ENCODE measurements at places on chromosomes 2 and 18.

DNA sequence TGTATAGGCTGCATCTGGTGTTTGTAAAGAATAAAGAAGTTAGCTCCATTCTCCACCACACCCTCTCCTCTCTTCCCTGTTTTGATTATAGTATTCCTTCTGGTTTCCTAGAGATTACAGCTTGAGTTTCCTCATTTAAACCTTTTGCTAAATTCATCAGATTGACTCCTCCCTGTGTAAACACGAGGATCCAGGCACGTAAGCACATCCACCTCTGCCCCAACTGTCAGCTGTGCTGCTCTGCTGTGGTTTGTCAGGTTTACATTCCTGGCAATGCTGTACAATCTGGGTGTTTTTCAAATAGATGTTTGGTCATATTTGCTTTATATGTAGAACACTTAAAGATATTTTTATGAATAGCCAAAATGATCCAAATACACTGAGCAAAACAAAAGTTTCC lies 302.8 kb downstream of the PTGR3 start:
- DNase-seq, result no peak

DNA sequence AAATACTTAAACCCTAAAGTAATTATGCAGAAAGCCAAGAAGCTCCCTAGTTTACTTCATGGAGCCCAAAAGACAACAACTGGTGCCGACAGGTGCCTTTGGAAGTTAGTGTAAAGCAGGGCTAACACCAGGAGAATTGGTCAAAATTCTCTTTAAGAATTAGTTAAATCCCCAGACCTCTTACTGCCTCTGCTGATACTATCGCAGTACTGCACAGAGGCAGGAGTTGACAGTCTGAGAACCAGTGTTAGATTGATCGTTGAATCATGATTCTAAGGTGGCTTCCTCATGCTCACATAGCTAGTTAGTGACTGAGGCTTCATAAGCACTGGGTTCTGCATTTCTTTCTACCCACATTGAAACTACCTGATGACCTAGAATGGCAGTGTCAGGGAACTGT lies 445.0 kb downstream of the XIRP2 start:
- DNase-seq, result peak; percentile 26

GRCh38 chr2:223819891-223820290 lies 17.5 kb downstream of the AP1S3 start:
- DNase-seq, result no peak

DNA sequence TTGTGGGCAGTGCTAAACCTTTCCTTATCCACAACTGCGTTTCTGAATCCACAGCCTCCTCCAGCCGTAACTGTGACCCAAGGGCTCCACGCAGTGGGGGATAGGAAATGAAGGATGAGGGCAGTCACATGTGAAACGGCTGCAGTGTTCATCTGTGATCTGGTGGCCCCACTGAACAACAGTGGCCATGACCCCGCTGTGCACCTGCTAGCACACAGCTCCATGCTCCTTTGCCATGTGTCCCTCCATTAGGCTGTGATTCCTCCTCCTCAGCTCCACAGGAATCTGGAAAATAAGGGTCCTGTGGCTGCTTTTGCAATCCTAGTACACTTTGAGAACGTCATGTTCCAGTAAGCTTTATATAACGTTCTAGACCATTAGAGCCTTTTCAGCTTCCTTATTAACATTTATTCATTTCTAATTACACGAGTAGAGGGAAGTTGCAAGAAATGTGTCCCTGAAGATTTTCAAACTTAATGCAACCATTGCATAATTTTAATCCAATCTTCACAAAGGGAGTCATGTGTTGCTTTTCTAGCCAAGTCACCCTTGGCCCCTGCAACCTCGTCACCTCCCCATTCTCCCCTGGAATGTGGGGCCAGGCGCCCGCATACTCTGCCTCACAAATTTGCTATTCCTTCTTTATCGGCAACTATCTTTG lies 7.1 kb upstream of the NAPG start:
- no peak for DNase-seq

DNA sequence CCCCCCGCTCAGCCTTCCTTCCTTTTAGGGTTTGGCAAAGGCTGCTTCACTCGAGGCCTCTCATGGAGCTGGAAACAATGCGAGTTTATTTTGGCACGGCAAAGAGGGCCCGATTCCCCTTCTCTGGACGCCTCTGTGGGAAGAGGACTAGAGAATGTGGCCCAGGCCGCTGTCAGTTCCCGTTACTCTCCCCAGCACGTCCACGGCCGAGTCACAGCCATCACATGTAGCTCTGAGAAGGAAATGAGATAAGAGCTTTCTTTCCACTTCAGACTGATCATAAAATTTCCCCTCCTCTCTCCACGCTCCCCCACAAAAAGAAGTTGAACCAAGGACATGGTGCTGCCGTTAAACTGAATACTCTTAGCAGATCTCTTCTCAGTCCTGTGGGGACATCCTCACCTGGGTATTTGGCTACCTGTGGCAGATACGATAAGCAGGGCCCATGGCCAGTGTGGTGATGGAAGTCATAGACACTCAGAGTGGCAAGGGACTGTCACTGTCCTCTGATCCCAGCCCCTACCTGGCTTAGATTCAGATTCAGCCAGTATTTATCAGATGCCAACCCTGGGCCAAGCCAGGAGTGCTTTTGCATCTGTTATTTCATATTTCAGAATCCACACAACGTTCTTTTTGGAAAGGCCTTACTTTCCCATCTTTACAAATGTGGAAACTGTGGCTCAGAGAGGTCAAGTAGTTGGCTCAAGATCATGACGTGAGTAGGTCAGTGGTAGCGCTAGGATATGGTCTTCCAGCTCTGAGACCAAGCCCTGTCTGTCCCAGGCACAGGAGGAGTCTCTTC lies 101.2 kb downstream of the MCFD2 start:
- DNase-seq, result no peak

- no peak for DNase-seq
These were observed 188.8 kb upstream of the EPC2 start for GRCh38 chr2:148455791-148456190.

- DNase-seq, result no peak
These were observed 443 bp downstream of the MC4R start for GRCh38 chr18:60372132-60372531.
